Left renal pelvis (tissue), 4 donors: ENCODE measurements at places on chromosomes 11 and 22. TPM values are rescaled to one million over a fixed set of nuclear protein-coding genes. Genes with fewer than 3 reads are reported as not detected.

Gene NAALADL1
- polyA plus RNA-seq: 11.6 TPM

Gene E2F8
- polyA plus RNA-seq: 8.9 TPM

Gene OR52N4
- polyA plus RNA-seq: not detected

Gene OSBPL5
- polyA plus RNA-seq: 17.9 TPM

- no peak for DNase-seq
Observed at GRCh38 chr11:31877083-31877482, 66.0 kb upstream of the PAX6 start.

GRCh38 chr11:30729187-30729713 is 143.1 kb upstream of the MPPED2 start:
- DNase-seq: no peak

GRCh38 chr11:57416436-57416835 is 10.5 kb downstream of the SLC43A3 start:
- no peak for DNase-seq

DNA sequence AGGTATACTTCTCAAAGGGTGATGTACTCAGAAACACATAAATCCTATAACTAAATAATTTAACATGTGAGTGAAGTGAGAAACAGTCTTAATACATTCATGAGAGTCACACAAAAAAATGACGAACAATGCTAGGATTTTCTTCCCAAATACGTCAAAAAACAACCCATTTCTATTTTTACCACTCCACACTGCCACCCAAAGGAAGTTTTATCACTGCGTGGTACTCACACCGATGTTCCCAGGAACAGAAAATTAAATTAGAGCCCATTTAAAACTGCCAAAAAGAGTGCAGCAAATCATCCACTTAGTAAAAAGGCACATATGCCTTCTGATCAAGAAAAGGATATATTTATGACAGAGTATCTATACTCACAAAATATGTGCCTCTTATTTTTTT is 710.9 kb upstream of the FAT3 start:
- DNase-seq: no peak
